Muscle of arm (tissue), 14 donors: ENCODE measurements at places on chromosomes 12 and 14. TPM values are rescaled to one million over a fixed set of nuclear protein-coding genes. Genes with fewer than 3 reads are reported as not detected.

DNA sequence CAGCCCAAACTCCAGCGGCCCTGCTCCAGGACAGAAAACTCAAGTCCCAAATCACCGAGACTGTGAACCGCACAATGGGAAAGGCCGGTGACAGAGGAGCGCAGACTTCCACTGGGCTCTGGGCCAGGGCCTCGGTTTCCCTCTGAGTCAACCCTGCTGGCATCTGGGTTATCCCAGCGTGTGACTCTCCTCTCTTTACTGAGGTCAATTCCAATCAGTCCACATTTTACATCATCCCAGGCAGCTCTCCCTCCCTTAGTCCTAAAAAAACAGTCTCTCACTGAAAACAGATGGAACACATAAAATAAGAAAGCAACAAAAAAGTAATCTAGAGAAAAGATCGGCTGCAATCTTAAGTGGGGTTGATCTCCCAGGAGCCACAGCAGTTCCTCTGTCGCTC is 36.9 kb downstream of the ITPK1 start:
- DNase-seq: no peak

Gene BIN2
- polyA plus RNA-seq: 1.9 TPM

- no peak for DNase-seq
Measured at GRCh38 chr12:58883576-58884334, 36.5 kb downstream of the LRIG3 start.

- peak; percentile 45 for DNase-seq
Measured at GRCh38 chr12:14185427-14186192, 179.9 kb upstream of the ATF7IP start.

Gene OVCH1
- not detected for polyA plus RNA-seq

Gene C3AR1
- polyA plus RNA-seq: 4.2 TPM

DNA sequence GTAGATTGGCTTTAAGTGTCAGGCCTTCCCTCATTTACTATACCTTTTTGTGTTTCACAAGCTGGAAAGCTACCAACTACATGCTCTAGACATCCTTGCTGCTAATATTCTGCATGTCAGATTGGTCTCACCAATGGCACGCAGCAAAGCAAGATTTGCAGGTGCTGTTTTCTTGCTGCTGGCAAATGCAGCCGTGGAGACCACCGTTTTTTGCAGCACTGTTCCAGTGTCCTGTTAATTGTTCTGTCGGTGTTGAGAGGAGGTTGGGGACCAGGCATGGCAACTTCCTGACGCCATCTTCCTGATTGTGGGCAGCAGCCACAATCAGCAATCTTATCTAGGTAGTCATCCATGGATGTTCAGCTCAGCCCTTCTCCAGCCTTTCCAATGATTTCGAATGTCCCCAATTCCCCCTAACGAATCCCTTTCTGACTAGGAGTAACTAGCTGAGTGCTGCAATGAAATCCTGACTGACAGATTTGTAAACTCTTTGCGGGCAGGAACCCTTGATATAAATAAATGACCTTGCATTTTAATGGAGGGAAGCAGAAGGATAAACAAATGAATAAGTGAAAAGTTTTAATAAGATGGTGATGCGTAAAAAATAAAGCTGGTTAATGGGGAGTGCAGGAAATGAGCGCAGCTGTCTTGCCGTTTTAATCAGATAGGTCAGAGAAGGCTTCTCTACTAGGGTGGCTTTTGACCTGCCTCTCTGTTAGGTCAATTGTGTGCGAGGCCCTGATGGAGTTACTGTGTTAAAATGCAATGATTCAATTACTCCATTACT is 574 bp upstream of the CRADD start:
- no peak for DNase-seq

DNA sequence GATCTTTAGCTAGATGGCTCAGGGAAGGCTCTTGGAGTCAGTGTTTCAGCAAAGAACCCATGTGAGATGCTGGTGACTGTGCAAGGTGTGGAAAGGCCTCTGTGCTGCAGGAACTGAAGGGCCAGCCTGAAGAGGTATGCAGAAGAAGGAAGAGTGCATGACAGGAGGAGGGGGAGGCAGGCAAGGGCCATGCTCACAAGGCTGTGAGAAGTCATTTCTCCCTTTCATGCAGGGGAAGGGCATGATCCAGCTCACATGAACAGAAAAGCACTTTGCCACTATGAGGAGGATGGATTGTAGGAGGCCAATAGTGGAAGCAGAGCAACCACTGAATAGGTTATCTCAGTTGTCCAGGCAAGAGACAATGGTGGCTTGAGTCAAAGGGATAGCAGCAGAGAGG is 83.7 kb downstream of the SSPN start:
- no peak for DNase-seq

Gene ACOT6
- not detected for polyA plus RNA-seq

GRCh38 chr12:57810450-57810849 is 8.1 kb downstream of the AVIL start:
- no peak for DNase-seq

Gene YAF2
- 30.3 TPM for polyA plus RNA-seq

DNA sequence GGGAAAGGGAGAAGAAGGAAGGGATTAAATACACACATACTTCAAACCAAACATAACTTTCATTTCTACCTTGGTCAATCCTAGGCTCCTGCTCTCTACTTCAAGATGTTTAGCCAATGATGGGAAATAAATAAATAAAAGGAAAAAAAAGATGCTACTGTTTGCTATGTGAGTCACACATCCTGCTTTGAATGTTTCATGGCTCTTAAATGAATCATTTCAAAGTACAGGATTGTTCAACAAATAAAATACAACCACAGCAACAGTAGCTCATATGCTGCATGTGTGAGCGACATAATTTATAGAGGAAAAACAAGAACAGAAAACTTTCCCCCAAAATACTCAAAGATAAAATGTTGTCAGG is 54.3 kb upstream of the NPFF start:
- DNase-seq: no peak

- DNase-seq: no peak
Measured at GRCh38 chr12:109767456-109767855, 53.8 kb downstream of the FAM222A start.

Gene CCDC38
- 0.20 TPM for polyA plus RNA-seq

- peak; percentile 78 for DNase-seq
Measured at GRCh38 chr14:68688872-68689371, 103.9 kb downstream of the ZFP36L1 start.

GRCh38 chr14:101077481-101078074 is 174.1 kb upstream of the RTL1 start:
- DNase-seq: no peak
